ENCODE measurements at places on chromosomes 6 and 20.

- no peak for DNase-seq
These were observed 253.4 kb downstream of the PREX1 start for GRCh38 chr20:48574383-48574782.

DNA sequence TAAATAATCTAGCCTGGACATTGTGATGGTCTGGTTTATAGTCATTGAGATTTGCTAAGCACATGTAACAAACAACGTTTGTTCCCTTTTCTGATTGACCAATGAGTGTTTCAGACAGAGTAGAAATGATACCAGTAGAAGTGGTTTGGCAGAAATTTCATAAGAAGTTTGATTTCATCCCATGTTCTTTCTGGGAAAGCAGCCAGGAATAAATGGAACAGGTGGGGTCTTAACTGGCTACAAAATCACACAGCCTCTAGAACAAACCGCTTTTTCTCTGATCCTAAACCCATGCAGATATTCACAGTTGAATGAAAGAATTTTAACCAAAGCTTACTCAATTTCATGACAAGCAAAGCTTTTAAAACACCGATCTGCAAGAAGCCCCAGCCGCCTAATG lies 227.5 kb downstream of the UST start:
- no peak for DNase-seq

DNA sequence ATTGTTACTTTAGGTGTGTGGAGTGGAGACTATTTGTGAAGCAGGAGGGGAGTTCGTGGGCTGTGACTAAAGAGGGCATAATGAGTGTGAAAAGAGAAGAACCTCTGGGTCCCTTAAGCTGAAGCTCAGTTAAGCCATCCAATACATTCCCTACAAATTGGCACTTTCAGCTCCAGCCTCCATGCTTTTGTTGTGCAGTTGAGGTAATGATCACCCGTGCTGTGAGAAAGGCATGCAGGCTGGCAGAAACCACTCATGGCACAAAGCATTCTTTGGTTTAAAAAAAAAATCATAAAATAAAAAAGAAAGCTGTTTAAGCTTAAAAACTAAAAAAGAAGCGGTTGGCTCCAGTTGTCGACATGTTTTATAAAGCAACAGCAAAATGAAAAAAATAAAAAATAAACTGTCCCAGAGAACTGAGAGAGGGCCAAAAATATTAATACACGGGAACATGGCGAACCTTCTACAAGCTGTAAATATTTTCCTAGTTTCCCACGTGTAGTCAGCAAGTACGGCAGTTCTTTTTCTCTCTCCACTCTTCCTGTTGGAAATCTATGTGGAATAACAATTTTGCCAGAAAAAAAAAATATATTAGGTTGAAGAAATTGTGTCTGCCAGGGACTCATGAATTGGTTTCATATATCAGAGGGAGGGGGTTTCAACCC lies 82.2 kb downstream of the ANKRD60 start:
- no peak for DNase-seq

- no peak for DNase-seq
These were observed 22.1 kb upstream of the POM121L2 start for GRCh38 chr6:27334141-27334540.

DNA sequence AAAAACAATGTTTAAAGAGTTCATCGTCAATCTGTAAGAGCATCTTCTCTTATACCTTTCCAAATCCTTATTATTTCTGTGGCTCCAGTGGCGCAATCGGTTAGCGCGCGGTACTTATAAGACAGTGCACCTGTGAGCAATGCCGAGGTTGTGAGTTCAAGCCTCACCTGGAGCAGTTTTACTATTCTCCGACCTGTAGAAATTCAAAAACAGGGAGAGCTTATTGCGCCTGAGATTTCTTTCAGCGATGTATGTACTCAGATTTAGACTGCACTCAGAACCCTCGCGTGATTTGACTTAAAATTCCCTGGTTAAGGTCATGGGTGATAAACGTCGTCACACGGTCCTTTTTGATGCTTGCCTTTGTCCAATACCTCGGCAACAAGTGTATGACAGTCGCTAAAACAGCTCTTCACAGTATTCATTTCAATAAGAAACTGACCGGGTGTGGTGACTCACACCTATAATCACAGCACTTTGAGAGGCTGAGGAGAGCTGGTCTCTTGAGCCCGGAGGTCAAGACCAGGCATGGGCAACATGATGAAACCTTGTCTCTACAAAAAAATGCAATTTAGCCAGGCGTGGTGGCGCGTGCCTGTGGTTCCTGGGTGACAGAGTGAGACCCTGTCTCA lies 11.9 kb downstream of the GPX5 start:
- DNase-seq = peak; percentile 2

GRCh38 chr6:15870333-15871043 lies 207.7 kb upstream of the DTNBP1 start:
- DNase-seq = peak; percentile 33

GRCh38 chr6:168300975-168301647 lies 18.5 kb downstream of the DACT2 start:
- no peak for DNase-seq

All from fibroblast of skin of back (primary cell).